ENCODE measurements at places on chromosomes 6 and 20. TPM values are rescaled to one million over a fixed set of nuclear protein-coding genes. Genes with fewer than 3 reads are reported as not detected.

The SENP6 gene
- total RNA-seq = 72.8 TPM

The CST4 gene
- total RNA-seq = not detected

DNA sequence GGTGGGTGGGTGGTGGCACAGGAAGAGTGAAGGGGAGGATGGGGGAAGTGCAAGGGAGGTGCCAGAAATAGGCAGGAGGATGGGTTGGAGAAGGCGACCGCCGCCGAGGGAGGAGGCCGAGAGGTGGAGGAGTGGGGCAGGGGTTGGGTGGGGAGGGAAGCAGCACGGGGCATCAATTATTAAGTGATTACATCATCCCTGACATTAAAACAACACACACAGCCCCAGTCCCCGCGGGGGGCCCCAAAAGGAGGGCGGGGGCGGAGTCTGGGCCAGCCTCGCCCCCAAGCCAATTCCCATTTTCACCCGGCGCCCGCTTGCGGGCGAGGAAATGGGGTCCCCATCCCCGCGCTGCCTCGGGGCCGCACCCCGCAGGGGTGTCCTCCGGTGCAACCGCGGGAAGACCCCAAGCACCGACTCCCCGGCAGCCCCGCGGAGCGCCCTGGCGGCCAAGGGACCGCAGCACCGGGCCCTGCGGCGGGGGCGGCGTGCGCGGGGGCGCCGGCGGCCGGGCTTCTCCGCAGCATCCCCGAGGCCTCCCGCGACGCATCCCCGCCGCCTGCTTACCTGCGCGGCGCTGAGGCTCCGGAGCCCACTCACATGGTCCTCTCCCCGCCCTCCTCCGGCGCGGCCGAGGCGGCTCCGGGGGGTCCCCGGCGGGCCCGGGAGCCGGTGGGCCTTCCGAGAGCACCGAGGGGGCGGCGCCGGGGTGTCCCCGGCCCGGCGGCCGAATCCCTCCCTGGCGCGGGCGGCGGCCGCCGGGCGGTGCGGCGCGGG lies 663 bp downstream of the FYN start:
- DNase-seq = peak; percentile 44

DNA sequence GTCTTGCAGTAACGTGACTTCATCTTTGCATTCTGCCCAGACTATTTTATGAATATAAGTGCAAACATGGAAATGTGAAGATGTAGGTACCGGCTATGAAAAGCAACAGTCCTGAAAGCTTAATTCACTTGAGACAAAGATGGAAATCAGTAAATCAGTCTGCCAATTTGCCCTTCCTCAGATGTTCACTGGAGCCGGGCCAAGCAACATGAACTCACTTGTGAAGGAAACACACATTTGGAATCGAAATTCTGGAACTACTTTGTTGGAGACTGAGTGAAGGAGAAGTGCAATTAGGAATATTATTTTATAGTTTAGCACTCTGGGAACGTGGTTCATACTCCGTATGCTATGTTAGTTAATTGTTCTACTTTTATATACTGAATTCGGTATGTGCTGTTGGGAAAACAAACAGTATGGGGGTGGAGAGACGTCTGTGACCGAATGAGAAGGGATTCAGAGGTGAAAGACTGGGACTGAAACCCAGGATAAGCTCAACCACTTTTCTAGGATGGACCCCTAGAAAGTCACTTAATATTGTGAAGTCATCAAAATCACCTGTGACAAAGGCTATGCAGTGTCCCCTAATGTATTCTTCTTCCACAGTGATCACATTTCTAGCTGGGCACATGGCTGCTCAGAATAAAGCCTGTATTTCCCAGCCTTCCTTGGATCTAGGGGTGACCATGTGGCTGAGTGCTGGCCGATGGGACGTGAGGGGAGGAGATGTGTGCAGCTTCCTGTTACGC lies 95.5 kb downstream of the PREX1 start:
- DNase-seq = no peak

DNA sequence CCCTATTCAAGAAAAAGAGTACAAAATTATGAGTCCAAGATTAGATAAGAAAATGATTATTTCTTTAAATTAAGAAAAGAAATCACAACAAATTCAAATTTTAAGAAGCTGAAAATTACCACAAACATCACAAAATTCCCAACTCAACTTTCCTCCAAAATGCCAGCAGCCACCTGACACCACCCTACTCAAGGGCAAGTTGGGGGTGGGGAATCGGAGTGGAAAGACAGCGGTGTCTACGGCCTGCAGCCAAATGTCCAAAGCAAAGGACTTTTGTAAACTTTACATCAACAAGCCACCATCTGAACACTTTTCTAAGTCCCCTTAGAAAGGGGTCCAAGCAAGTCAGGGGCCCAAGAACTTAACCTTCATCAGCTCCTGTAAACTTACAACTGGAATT lies 1.6 kb upstream of the EYA2 start:
- DNase-seq = no peak

GRCh38 chr6:133644892-133645619 lies 243.9 kb upstream of the TCF21 start:
- DNase-seq = peak; percentile 44

GRCh38 chr6:22147921-22148776 lies 148.7 kb downstream of the PRL start:
- peak; percentile 95 for DNase-seq

The THBS2 gene
- 0.16 TPM for total RNA-seq

- DNase-seq = no peak
These were observed 503.7 kb upstream of the JARID2 start for GRCh38 chr6:14742171-14742570.

GRCh38 chr6:13766201-13766634 lies 48.1 kb downstream of the MCUR1 start:
- DNase-seq = peak; percentile 44
